ENCODE measurements at places on chromosomes 3 and 15.

- DNase-seq, result no peak
These were observed 178.2 kb downstream of the RAB11A start for GRCh38 chr15:66047321-66048024.

- no peak for DNase-seq
These were observed 180.7 kb upstream of the GRM7 start for GRCh38 chr3:6680119-6680806.

- peak; percentile 74 for DNase-seq
These were observed 4.2 kb upstream of the PLOD2 start for GRCh38 chr3:146164971-146165769.

GRCh38 chr15:77406846-77407245 is 13.1 kb downstream of the PEAK1 start:
- no peak for DNase-seq

- DNase-seq, result no peak
These were observed 16.3 kb upstream of the ATP10A start for GRCh38 chr15:25879438-25879837.

DNA sequence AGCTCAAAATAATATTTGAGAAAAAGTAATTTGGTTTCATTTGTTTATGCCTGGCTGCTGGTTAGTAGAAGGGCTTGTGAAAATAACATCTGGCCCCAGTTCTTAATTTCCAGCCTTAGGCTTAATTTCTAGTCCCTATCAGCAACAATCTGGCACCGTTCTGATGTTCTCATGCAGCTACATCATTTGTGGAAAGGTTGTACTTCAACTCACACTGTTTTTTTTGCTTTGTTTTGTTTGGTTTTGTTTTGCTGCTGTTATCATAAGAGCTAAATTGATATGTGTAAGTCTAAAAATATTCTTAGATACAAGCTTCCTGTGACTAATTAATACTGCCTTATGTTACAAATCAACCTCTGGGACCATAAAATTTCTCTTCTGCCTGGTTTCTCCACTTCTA is 8.9 kb downstream of the CPA3 start:
- no peak for DNase-seq

DNA sequence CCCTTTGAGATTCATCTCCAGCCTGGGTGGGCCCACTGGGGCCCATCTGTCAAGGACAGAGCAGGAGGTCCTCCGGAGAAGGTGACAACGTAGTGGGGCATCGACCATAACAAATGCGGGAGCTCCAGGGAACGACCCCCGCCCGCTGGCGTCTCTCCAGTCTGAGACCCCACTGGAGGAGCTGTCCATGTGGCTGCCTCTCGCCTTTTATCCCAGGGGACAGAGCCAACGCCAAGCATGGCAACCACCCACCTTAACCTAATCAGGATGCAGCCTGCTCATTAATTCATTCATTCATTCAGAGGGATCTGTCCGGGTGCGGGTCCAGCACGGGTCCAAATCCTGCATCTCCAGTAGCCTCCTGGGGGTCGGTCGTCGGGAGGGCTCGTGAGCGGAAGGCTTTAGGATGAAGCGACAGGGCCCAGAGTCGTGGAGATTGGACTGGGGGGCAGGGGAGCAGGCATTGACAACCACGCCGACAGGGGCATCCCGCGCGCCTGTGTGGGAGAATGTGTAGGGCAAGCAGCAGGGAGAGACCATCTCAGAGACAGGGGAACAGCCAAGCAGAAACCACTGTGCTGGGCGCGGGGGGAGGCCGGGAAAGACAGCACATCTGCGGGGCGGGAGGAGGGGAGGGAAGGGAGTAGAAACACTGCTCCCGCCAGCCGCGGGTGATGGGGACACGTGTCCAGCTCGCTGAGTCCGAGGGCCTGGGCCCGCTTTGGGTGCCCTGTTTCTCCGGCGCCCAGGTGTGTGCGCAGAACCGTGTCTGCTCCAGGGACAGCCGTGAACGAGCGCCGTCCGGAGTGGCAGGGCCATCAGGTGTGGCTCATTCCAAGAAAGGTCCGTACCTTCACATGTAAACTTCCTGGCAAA is 1.9 kb downstream of the PIGZ start:
- no peak for DNase-seq
